ENCODE measurements at places on chromosomes 1 and 21.
A peak's percentile ranks its signal among the peaks of the same experiment; 100 is the strongest.

DNA sequence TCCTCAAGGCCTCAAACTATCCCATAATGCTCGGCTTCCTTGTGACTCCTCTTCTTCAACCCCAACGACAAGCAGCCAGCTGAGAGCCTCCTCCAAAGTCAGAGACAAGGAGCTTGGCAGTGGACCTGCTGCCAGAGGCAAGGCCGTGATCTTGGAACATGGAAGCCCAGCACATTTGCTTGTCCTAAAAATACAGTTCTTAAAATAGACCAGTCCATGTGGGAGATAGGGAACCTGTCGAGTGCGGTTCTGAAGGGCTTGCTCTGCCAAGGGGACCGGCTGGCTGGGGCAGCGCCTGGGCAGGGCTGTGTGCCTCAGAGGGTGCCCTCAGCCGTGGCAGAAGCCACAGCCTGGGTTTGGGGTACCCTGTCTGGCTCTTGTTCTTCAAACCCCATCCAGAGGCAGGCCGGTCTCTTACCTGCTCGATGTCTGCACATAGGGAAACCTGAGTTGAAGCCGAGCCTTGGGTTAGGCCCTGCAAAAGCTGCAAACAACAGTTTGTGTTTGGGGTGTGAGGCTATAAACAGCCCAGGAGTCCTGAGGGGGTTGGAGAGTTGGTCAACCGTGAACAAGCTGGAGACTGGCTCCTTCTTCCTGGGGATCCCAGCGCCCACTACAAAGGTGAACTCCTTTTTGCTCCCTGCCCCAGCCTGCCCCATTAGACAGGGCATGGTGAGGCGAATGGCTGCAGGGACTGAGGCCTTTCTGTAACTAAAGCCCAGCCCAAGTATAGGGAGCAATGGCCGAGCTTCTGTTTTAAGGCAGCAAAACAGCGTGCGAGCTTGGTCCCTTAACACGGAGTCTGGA is 228.8 kb downstream of the CAMTA1 start:
- DNase-seq, result no peak

GRCh38 chr1:6923955-6924881 is 139.0 kb downstream of the CAMTA1 start:
- DNase-seq, result no peak

DNA sequence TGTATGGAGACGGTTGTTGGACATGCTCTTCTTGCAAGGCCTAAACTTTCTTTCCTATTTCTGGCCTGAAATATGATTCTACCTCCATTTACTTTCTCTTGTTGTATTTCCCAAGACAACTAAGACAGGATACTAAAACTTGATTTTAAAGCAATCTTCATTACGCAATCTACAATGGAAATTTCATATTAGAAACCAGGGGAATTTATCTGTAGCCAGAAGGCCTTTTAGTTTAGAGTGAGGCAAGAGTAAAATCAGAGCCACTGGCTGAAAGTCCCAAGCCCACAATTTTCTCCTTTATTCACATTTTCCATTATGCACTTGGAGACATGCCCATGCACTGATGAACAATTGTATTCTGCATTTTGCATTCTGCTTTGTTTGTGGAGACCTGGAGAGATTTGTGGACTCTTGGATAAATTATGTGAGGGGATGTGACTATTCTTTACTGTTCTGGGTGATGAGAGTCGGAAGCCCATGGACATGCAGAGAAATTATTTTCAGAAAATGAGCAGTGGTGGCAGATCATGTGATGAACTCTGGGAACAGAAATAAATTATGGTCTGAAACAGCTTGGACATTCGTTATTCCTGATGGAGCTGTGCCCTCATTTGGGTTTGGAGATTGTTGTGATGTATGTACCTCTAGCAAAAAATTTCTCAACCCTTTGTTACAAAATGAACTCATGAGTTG is 336.8 kb downstream of the SEC16B start:
- no peak for DNase-seq

DNA sequence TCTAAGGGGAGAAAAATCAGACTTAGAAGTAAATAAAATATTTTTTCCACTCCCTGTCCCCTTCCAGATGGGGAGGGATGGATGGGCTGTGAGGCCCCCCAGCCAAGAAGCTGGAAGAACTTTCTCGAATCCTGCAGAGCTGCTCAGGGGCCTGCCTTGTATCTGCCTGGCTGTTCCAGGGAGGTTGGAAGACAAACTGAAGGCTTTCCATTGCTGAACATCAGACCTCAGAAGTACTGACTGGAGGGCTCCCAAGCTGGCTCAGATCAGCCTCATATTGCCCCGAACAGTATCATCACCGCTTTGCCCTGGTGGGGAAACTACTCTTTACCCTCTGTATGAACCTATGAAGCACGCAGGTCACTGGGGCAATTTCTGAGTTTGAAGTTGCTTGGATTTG is 12.4 kb upstream of the F3 start:
- DNase-seq, result no peak

DNA sequence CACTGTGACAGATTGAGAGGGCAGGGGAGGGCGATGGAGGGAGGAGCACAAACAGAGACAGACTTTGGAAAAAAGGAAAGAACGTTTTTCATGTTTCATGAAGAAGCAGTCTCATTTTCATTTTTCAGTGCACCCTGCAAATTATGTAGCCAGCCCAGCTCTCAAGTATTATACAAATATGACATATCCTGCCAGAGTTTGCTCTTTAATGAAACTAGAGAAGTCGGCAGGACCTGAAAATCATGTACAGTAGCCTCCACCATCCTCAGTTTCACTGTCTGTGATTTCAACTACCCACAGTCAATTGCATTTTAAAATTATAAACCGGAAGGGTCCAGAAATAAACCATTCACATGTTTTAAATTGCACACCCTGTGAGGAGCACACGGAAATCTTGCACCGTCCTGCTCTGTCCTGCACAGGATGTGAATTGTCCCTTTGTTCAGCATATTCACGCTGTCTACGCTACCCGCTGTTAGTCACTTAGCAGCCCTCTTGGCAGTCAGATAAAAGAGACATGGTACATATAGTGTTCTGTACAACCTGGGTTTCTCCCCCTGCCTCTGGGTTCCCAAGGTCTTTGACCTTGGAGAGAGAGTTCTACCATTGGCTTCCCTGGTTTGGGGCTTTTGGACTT is 13.6 kb upstream of the ADARB1 start:
- DNase-seq, result no peak

DNA sequence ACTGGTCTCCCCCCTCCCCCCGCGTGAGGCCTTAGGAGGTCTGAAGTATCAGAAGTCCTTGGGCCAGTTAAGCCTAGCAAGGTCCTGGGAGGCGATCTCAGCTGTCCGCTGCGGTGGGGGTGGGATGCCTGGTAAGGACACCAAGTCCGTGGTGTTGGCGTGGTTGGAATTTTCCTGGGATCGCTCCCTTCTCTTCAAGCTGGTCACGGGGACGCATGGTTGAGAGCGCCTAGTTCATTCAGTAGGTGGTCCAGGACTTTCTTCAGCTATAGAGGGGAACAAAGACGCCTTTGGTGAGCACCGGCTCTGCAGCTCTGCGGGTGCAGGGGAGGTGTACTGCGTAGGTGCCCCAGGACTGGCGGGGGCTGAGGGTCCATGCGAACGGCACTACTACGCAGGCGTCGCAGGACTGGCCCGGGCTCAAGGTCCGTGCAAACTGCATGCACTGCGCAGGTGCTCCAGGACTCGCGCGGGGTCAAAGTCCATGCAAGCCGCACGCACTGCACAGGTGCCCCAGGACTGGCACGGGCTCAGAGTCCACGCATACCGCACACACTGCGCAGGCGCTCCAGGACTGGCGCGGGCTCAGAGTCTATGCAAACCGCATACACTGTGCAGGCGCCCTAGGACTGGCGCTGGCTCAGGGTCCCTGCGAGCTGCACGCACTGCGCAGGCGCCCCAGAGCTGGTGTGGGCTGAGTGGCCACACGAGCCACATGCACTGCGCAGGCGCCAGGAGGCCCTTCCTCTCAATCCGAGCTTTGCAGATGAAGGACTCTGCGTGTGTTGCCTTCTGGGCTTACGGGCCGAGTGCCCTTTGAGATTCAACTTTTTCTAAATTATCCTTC is 36.6 kb upstream of the HMGN1 start:
- peak; percentile 81 for DNase-seq

- no peak for DNase-seq
Measured at GRCh38 chr1:51661081-51661518, 44.2 kb downstream of the OSBPL9 start.

- no peak for DNase-seq
Measured at GRCh38 chr1:7403265-7404045, 367.6 kb upstream of the VAMP3 start.

DNA sequence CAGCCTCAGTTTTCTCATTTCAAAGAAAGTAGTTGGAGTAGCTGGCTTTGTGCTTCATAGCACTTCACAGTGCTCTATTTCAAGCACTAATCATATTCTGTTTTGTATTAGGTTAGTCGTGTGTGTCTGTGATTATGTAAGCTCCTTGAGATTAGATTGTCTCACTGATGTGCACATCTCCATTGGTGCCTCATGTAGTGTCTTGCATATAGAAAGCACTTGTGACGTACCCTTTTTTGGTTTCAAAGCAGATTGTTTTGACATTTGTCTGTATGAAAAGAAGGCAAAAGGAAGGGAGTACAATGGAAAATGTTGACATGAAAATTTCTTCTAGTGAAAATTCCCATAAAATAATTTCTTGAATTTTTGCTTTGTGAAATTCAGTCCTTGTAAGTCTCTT is 13.9 kb downstream of the BTBD8 start:
- DNase-seq, result no peak

DNA sequence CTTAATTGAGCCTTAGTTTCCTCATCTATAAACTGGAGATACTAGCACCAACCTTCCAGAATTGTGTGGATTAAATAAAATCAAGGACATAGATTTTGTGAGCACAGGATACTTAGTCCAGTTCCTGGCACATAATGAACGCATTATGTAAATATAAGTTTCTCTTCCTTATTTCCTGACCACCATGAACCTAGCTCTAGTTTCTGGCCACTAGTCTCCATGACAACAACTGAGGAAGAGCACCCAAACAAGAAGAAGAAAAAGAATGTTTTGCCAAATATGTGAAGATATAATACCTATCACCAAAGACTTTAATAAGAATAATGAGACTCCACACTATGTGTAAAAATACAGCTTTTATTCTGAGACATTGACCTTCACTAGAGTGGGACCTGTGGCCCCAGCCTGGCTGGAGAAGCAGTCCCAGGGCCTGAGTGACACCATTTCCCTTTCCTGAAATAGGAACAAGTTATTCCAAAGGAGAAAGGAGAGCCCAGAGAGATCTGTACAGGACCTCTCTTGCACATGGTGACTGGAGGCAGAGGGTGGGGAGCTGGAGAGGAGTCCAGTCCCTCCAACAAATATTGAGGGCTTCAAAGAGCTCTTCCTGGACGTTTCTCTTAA is 940 bp upstream of the USF1 start:
- DNase-seq, result no peak

- no peak for DNase-seq
Measured at GRCh38 chr21:30935889-30936168, 54.4 kb upstream of the KRTAP11-1 start.

DNA sequence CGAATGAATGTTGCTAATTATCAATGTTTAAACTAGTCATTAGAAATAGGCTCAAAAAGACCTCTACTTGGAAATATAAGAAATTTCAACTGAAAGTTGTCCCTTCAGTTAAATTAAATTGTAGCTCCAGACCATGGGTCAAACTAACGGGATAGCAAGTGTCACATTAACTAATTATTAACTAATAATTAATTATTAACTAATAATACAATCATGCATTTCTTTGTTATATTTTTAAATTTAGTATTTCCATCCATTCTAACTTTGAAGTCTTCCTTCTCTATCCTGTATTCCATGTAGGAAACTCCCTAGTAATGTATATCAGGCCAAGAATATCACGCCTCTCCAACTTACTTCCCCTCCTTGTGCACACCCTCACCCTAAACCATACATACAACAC is 43.4 kb upstream of the HOOK1 start:
- DNase-seq, result no peak

DNA sequence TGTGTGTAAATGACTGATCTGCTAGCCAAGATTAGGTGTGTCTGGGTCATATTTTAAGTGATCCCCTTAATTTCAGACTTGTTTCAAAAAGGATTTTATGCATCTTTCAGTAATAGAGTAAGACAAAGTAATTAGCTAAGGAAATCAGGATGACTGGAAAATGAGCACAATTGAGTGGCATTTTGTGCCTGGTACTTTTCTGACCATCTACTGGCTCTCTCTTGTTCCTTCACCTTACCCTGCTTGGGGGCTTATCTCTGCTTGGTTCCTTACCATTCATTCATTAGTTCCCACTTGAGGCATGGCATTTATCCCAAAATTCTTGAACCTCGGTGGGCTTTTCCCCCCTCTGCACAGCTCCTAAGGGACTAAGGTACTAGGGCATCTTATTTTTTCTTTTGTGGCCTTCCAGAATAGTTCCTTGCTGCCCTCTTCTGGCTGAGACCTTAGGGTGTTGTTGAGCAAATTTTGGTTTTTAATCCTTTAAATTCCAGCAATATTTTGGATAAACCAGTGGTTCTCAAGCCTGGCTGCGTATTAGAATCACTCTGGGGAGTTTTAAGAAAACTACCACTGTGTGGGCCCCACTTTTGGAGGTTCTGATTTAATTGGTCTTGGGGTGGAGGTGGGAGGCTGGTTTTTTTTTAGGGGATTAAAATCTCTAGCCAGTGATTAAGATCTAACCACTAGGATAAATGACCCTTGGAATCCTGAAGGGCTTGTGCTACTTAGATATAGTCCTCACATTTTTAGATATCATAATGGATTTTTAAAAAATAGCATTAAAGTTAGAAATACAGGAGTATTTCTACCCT is 50.8 kb downstream of the HS2ST1 start:
- DNase-seq, result peak; percentile 4

- no peak for DNase-seq
Measured at GRCh38 chr1:40530735-40531380, 579 bp upstream of the ZNF684 start.

DNA sequence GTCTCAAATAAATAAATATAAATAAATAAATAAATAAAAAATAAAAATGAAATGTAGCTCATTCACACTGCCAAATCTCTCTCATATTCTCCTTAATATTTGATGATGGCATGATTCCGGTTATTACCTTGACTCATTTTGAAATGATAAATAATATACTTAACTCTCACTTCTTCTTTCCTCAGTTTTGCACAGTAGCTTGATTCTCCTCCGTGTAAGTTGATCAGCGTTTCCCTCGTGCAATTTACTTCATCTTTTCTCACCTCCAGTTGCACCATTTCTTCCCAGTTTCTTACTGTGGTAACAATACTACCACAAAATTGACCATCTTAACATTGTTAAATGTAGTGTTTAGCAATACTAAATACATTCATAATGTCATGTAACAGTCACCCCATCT is 111.6 kb downstream of the RIPK4 start:
- DNase-seq, result no peak

DNA sequence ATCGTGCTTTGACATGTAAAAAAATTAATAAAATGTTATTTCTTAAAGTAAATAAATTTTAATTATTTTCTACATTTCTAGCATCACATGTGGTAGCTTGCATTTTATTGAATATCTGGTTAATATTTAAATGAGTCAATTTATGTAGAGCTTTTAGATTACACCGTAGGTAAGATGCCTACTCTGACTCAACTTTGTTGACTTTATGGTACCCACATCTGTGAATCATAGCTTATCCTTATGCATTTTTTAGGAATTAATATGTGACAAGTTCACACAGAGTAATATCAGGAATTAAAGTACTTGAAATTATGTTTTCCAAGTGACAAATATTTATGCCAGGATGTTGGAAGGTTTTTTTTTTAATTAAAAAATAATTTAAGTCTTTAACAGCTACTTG is 120.7 kb downstream of the LEPR start:
- no peak for DNase-seq

GRCh38 chr1:239418681-239419080 is 32.3 kb downstream of the CHRM3 start:
- no peak for DNase-seq

Data from stimulated activated CD4-positive, alpha-beta T cell treated with anti-CD3 and anti-CD28 coated beads, Interleukin-15, amount 100 ng/mL, for 24 hours (primary cell).